ENCODE measurements at places on chromosomes 11 and 22. TPM values are rescaled to one million over a fixed set of nuclear protein-coding genes. Genes with fewer than 3 reads are reported as not detected.

PANX3 gene
- not detected for polyA plus RNA-seq

- H3K4me3 ChIP-seq = no peak overlapping the region
- H3K36me3 ChIP-seq = peaks cover 42% of the 10 kb centered on the region
- peak overlapping the region; percentile 76 for H3K27ac ChIP-seq
- no peak for DNase-seq
Measured at GRCh38 chr22:46112405-46112804, 37.9 kb upstream of the PPARA start.

DNA sequence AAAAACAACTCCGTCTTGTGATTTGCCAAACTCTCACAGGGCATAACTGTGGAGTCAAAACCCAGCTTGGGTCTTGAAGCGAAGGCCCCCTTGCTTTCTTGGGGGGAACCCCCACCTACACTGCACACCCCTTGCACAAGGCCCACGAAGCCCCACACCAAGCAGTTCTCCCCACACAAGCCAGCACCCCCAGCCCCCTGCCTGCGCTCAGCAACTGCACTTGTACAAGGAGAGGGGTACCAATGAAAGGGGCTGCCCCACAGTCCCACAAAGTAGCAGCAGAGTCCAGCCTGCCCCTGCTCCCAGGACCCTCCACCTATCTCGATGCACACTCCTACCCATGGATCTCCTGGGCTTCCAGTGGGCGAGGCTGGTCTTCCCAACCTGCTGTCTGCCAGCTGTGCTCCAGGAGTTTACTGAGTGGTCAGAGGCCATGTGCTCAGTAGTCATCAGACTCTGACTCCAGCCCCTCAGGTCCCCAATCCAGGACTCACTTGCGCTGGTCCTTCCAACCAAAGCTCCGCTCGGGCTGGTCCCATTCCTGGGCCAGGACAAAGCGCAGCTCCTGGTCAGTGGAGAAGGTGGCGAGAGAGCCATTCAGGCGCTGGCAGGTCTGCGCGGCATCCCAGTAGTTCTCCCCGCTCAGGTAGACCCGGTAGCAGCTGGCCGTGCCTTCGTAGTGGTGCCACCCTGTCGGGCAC is 57.7 kb downstream of the DGCR2 start:
- H3K4me1 ChIP-seq = peaks cover 48% of the 10 kb centered on the region
- no peaks in the 10 kb centered on the region for H3K27me3 ChIP-seq
- H3K4me3 ChIP-seq = no peak overlapping the region

- peak; percentile 13 for DNase-seq
- H3K36me3 ChIP-seq = no peaks in the 10 kb centered on the region
- no peak overlapping the region for H3K4me3 ChIP-seq
- H3K27ac ChIP-seq = no peak overlapping the region
Measured at GRCh38 chr22:20109411-20110358, 6.2 kb upstream of the RANBP1 start.

DNA sequence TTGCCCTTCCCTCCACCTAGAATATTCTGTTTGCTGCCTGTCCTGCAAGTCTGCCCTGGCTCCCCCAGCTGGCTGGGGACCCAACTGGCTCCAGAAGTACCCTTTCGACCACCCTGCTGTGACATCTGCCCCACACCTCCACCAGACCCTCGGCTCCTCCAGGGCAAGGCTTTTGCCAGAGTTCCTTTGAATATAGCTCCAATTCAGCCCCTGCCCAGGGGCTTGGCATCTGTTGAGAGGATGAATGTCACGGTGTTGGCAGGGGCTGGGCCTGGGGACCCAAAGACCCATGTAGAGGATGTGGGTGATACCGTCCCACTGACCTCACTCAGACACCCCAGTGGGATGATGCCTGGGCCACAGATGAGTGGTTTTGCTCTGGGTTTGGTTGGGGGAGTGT is 4.0 kb downstream of the NLRP6 start:
- H3K27ac ChIP-seq = no peak overlapping the region
- no peaks in the 10 kb centered on the region for H3K4me1 ChIP-seq

KRTAP5-8 gene
- not detected for polyA plus RNA-seq

DNA sequence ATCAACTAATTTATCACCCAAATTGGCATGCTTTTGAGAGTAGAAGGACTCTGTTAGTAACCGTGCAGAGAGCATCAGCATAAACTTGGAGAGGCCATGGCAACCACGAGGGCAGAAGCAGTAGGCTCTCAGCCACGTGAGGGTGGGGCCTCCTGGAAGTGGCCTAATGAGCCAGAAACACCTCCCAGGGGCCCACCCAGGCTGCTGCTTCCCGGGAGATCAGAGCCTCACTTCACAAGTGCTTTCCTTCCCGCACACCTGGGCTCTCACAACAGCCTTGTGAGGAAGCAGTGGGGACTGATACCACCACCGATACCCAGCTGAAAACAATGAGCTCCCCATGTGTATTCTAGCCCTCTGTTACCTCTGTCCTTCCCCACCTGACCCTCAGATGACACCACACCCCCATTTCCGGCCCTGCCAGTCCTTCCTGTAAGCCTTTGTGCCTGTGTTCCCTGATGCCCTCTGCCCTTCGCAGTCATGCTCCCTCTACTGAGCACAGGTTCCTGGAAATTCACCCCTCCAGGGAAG is 17.0 kb downstream of the TRIM29 start:
- H3K4me1 ChIP-seq = no peaks in the 10 kb centered on the region
- no peak for DNase-seq
- H3K36me3 ChIP-seq = no peaks in the 10 kb centered on the region
- no peak overlapping the region for H3K27ac ChIP-seq
- no peak overlapping the region for H3K4me3 ChIP-seq
- H3K27me3 ChIP-seq = no peaks in the 10 kb centered on the region

OR8B2 gene
- not detected for polyA plus RNA-seq

OR4D5 gene
- not detected for polyA plus RNA-seq

CECR2 gene
- 0.20 TPM for polyA plus RNA-seq

- no peaks in the 10 kb centered on the region for H3K4me1 ChIP-seq
- peaks cover 6% of the 10 kb centered on the region for H3K27me3 ChIP-seq
- H3K27ac ChIP-seq = no peak overlapping the region
- no peak for DNase-seq
Measured at GRCh38 chr11:133934599-133935550, 21.9 kb downstream of the IGSF9B start.

DNA sequence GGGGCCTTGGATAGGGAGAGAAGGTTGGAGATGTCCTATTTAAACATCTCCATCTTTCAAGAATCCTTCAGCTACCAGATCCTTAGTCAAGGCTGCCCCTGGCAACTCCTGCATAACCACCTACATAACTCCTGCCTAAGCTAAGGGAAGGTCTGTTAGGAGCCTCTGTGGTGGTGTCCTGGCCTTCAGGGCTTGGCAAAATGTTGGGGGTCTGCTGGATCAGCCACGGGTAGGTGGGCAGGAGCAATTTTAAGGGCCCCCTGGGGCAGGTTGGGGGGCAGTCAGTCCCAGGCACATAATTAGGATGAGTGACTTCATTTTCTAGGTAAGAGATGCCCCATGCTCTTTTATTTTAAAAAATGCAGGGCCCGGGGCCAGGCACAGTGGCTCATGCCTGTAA is 25.9 kb downstream of the USH1C start:
- no peak overlapping the region for H3K27ac ChIP-seq
- no peaks in the 10 kb centered on the region for H3K36me3 ChIP-seq
- peaks cover 11% of the 10 kb centered on the region for H3K4me1 ChIP-seq

KDM2A gene
- 50.5 TPM for polyA plus RNA-seq

PYGM gene
- polyA plus RNA-seq = 5.1 TPM

GRCh38 chr11:16945671-16946469 is 68.3 kb downstream of the PLEKHA7 start:
- no peaks in the 10 kb centered on the region for H3K4me1 ChIP-seq
- H3K4me3 ChIP-seq = no peak overlapping the region
- H3K36me3 ChIP-seq = no peaks in the 10 kb centered on the region
- peak; percentile 63 for DNase-seq

GRCh38 chr22:46150034-46150654 is at the start of gene PPARA:
Gene PPARA (plus strand): TSS chr22:46150526. CDS start chr22:46198384, 47,858 bp downstream.
- DNase-seq = peak; percentile 89
- peaks cover 5% of the 10 kb centered on the region for H3K36me3 ChIP-seq
- H3K4me1 ChIP-seq = peaks cover 4% of the 10 kb centered on the region
- H3K27me3 ChIP-seq = no peaks in the 10 kb centered on the region
- H3K4me3 ChIP-seq = peak within 1 kb of the TSS; percentile 71

- H3K4me1 ChIP-seq = no peaks in the 10 kb centered on the region
- H3K27me3 ChIP-seq = no peaks in the 10 kb centered on the region
- H3K27ac ChIP-seq = no peak overlapping the region
- no peaks in the 10 kb centered on the region for H3K36me3 ChIP-seq
- H3K4me3 ChIP-seq = no peak overlapping the region
- no peak for DNase-seq
Measured at GRCh38 chr11:11010624-11011127, 152.8 kb upstream of the ZBED5 start.

P4HA3 gene
- 2.9 TPM for polyA plus RNA-seq

GRCh38 chr11:12050470-12051286 is 42.3 kb upstream of the DKK3 start:
- peaks cover 16% of the 10 kb centered on the region for H3K4me1 ChIP-seq
- peak overlapping the region; percentile 6 for H3K27ac ChIP-seq
- H3K27me3 ChIP-seq = no peaks in the 10 kb centered on the region
- no peak overlapping the region for H3K4me3 ChIP-seq

DNA sequence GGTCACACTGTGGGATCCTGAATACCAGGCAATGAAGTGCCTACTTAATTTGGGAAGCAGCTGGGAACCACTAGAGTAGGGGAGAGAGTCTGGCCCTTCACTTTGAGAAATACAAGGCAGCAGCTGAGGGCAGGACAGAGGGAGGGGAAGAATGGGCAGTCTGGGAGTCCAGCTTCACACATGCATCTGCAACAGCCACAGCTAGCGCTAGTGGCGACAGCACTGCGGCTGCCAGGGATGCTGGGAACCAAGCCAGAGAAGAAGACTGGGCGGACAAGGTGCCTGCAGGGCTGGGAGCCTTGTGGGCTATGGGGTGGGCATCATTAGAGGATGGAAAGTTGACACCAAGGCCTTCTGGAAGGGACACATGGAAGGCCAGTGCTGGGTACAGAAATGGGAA is 15.8 kb downstream of the SCUBE2 start:
- no peak overlapping the region for H3K27ac ChIP-seq
- no peaks in the 10 kb centered on the region for H3K4me1 ChIP-seq
- no peaks in the 10 kb centered on the region for H3K27me3 ChIP-seq
- no peak overlapping the region for H3K4me3 ChIP-seq
- DNase-seq = no peak

GRCh38 chr22:21712751-21713427 is 22.7 kb downstream of the YPEL1 start:
- no peaks in the 10 kb centered on the region for H3K27me3 ChIP-seq
- no peak overlapping the region for H3K4me3 ChIP-seq
- H3K4me1 ChIP-seq = no peaks in the 10 kb centered on the region
- DNase-seq = peak; percentile 78
- no peaks in the 10 kb centered on the region for H3K36me3 ChIP-seq

- no peaks in the 10 kb centered on the region for H3K36me3 ChIP-seq
- no peak overlapping the region for H3K27ac ChIP-seq
- peaks cover 8% of the 10 kb centered on the region for H3K27me3 ChIP-seq
Measured at GRCh38 chr11:64742889-64743590, 902 bp downstream of the RASGRP2 start.

CENPM gene
- polyA plus RNA-seq = 0.92 TPM

DNA sequence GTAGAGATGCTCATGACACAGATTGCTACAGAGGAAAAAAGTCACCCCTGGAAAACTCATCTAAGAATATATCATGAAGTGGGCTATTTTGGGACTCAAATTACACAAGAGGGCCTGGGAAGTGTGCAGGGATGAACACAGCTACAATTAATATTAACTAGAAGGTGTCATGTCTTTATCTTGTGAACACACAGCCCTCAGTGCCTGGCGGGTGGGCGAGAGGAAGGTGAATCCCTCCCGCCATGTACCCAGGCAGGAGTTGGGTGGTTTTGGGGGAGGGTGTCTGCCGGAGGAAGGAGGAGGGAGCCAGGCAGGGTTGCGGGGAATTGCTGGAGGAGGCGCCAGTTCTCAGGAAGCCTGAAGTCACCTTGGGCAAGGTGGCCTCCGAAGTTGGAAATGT is 5.1 kb upstream of the FAM83F start:
- peaks cover 4% of the 10 kb centered on the region for H3K27me3 ChIP-seq
- DNase-seq = no peak
- no peak overlapping the region for H3K4me3 ChIP-seq
- H3K27ac ChIP-seq = no peak overlapping the region
- H3K4me1 ChIP-seq = no peaks in the 10 kb centered on the region

GRCh38 chr11:109241988-109242536 is 179.9 kb upstream of the C11orf87 start:
- no peaks in the 10 kb centered on the region for H3K4me1 ChIP-seq
- H3K27ac ChIP-seq = no peak overlapping the region
- no peaks in the 10 kb centered on the region for H3K27me3 ChIP-seq
- H3K36me3 ChIP-seq = no peaks in the 10 kb centered on the region
- no peak overlapping the region for H3K4me3 ChIP-seq
- no peak for DNase-seq

DNA sequence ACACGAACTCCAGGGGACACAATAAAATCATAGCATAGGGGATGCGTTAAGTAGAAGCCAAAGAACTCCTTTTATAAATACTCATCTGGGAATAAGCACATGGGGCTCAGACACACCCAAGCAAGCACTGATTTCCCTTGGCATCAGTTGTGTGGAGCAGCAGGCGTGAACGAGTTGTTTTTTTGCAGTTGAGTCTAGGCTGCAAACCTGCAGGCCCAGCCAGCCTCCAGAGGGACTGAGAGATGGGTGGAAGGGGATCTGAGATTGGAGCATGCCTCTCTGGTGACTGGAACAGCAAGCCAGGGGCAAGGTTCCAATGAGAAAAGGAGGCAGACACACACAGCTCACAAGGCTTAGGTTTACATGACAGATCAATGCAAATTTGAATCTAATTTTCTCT is 27.4 kb upstream of the SEZ6L start:
- DNase-seq = no peak
- peaks cover 11% of the 10 kb centered on the region for H3K27me3 ChIP-seq
- H3K4me3 ChIP-seq = no peak overlapping the region
- H3K4me1 ChIP-seq = no peaks in the 10 kb centered on the region
- H3K36me3 ChIP-seq = no peaks in the 10 kb centered on the region
- H3K27ac ChIP-seq = no peak overlapping the region

UPK3A gene
- 0.17 TPM for polyA plus RNA-seq

SMIM38 gene
- polyA plus RNA-seq = not detected

DNA sequence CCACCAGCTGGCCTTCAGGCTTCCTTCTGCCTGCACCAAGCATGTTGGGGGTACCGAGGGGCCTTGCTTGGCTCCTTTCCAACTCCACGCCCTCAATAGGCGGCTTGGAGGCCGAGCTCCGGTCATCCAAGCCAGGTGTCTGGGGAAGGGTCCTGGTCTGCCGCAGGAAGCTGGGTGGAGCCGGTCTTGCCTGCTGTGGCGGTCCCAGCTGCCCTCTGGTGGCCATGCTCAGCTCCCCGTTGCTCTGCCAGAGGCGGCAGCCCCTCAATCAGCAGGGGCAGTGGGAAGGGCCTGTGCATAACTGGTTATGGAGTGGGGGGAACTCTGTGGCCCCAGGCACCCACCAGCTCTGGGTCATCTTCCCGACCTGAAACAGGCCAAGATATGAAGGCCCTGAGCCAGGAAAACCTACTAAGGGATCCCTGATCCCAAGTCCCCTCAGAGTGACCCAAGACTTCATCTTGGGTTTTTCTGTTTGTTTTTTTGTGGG is 3.2 kb downstream of the ARVCF start:
- H3K4me1 ChIP-seq = peaks cover 24% of the 10 kb centered on the region
- DNase-seq = peak; percentile 48
- no peak overlapping the region for H3K4me3 ChIP-seq
- H3K27me3 ChIP-seq = no peaks in the 10 kb centered on the region
- H3K27ac ChIP-seq = no peak overlapping the region
